Activated CD8-positive, alpha-beta T cell treated with anti-CD3 and anti-CD28 coated beads for 36 hours (primary cell): ENCODE measurements at places on chromosomes 16 and 17.

GRCh38 chr17:3879186-3879585, 13.7 kb downstream of the CAMKK1 start:
- DNase-seq = no peak

DNA sequence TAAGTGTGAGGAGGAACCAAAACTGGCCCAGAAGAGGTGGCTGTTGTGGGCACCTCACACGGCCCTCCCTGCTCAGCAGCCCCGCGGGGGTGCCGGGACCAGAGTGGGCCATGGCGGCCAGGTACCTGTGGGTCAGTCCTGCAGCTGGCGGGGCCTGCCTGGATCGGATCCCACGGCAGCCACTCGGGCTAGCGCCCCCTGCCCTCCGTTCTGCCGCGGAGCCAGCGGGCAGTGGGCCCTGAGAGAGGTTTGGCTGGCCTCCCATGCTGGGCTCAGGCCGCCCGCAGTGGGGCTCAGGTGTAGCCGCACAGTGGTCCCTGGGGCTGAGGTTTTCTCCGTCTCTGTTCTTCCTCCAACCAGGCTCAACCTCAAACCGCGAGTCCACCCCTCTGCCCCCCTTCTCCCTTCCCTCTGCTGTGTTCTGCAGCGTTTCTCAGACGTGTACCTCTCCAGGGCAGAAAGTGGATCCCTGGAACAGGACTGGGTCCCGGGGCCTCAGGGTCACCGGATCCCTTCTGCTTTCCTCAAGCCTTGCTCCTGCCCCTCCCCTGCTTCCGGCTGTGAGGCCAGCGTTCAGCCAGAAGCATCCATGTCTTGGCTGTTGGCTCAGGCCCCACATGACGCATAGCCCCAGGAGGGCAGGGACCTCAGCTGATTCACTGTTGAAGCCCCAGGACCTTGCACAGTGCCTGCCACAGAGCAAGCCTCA, 28.6 kb upstream of the ITGA3 start:
- peak; percentile 28 for DNase-seq

DNA sequence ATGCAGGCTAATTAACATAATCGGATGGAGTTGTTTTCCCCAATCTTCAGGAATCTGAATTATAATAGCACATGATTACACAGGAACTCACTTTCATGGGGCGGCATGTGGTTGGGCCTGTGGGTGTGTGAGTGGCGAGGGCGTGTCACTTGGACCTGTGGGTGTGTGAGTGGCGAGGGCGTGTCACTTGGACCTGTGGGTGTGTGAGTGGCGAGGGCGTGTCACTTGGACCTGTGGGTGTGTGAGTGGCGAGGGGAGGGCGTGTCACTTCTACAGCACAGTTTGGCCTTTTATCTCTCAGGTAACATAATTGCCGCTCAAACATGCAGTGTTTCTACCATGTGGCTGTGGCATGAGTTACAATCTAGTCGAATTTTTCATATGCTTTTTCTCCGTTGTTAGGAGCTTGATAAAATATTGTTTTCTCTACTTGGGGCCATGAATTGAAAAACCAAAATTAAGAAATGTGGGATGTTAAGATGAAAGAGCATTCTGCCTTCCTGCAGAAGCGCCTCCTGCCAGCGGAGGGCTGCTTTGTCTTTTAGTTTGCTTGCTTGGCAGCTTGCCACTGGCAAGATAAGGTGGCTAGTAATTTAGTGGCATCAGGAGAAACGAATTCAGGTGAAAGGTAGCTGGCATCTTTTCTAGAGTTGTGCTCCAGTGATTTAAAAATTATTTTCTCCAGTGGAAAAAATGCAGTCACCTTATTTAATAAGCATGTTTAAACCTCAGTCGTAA, 36.2 kb downstream of the USP10 start:
- DNase-seq = no peak

DNA sequence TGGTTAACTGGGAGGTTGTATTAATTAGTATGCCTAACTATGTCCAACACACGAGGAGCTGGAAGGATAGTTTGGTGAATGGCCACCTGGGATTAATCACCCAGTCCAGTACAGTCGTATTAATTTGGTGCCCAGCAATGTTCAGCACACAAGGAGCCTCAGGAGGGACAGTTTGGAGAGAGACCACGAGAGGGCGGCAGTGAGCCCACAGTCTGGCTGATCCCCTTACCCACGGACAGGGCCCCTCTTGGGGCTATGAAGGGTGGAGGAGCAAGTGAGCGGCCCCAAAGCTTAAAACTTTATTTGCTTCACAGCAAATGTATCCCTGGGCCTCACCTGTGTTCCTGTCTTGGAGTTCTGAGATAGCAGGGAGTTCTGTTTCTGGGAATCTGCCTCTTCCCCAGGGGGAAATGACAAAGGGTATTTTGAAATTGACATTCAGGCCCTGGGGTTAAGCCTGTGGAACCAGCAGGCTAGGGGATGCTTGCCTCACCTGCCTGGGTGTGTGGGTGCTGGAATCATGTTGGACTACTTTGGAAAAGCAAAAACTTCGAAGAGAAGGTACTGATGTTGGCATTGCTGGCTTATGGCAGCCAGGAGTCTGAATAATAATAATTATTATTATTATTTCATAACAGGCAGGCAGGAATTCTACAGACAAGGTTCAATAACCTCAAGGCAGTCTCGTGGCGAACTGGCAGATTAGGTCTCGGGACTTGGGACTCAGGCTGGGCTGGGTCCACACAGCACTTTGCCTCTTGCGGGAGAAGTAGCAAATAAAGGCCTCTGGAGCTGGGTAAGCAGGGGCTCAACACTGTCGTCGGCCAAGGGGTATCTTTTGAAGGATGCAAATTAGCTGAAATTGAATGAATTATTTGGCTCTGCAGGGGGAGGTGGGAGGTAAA, 227.6 kb upstream of the ASIC2 start:
- DNase-seq = peak; percentile 71

DNA sequence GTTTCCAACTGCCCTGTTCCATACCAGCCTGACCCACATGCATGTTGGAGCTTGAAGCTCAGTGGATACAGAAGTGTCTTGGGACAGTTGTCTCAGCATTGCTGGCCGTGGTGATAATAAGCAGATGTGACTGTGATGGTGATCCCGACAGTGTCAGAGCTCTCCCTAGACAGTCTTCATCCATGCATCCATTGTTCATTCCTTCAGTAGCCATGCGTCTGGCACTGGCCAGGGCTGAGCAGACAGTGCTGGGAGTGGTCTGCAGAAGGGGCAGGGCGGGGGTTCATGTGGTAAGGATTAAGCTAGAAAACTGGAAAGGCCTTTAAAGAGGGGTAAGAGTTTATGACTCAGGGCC, 68.1 kb downstream of the GNAO1 start:
- no peak for DNase-seq

DNA sequence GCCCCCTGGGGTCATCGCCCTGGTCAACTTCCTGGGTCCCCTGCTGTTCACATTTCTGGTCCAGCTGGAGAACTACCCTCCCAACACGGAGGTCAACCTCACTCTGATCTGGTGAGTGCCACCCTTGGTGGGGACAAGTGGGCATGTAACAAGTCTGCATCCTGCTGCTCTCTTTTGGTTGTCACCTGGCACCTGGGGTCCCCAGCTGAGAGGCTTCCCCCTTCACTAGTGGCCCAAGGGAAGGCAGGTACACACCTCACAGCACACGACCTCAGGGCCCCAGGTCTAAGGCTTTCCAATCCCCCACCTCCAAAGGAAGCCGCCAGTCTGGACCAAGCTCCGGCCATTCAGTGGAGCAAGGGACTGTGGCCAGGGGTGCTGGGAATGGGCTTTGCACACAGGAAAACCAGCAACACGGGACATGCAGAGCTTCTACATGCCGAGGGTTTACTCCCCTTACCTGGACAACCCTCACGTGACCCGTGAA, 4.4 kb downstream of the TMC8 start:
- DNase-seq = no peak

DNA sequence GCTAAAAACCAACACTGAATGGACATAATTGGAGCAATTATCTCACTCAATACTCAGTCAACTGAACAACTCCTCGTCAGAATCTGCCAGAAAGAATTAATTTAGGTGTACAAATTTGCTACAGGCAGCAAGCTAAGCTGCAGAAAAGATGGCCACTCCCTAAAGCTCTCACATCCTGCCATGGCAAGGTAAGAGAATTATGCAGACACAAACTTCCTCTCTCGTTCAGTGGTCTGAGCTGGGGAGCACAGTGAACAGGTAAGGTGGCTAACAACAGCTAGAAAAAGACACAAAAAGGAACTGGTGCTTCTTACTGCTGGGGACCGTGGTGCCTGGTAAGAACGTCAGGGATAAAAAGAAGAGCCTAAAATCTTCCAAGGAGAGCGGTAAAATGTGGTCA, 74.9 kb upstream of the BCAR1 start:
- no peak for DNase-seq

GRCh38 chr17:8068736-8069586, 18.6 kb downstream of the ALOX12B start:
- DNase-seq = no peak

DNA sequence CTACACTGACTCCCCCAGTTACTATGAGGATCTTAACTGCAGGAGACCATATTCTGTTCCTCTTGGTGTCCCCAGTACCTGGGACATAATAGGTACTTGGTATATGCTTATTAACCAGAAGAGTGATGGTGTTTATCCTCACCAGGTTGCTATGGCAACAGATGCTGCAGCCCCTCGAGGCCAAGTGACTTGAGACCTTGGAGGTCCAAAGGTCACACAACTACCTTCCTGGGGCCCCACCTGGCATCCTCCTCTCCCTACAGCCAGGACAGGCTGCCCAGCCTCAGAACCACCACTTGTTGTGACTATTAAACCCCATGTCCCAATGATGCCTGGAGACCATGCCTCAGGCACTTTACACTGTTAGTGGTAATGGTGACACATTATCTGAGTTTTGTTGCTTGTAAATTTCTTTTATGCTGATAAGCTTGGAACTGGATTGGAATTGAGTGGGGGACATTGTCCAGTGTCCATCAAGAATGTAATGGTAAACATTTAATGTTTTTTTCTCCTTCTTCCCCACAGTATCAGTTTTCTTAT, 189.4 kb downstream of the CCDC182 start:
- no peak for DNase-seq

GRCh38 chr17:4945176-4945943, 3.0 kb downstream of the PFN1 start:
- DNase-seq = peak; percentile 95

- no peak for DNase-seq
Measured at GRCh38 chr17:39929646-39930407, 2.3 kb downstream of the LRRC3C start.

DNA sequence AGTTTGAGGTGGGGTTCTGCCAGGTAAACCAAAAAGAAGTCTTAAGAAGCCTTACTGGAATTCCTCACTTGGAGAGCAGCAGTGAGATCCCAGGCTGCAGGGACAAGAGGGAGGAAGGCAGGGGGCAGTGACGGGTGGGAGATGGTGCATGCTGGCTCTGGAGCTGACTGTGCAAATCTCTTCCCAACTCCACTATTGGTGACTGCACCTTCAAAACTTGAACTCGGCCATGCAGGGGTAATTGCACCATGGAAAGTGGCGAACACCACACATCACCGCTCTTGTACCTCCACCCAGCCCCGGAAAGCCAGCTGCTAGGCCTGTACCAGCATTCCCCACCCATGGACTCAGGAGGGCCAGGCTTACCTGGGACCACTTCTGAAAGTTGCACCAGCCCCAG, 51.4 kb upstream of the CDR2 start:
- DNase-seq = no peak

- DNase-seq = no peak
Measured at GRCh38 chr16:12188061-12188934, 211.8 kb downstream of the SNX29 start.

DNA sequence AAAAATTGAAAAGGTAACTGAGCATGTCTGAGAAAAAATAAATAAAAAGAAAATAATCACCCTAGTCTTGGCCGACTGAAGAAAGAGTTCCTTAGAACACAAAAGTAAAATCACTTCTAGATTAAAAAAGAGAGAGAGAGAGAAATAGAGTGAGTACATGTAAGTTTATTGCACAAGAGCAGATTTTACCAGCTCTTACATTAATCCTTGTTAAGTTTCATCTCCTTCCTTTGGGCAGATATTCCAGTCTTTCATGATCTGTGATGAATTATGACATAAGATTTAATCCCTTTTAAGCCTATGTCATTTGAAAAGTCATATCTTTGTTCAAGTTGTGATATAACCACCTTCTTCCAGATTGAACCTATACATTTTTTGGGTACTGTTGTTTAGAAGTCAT, 54.8 kb downstream of the NFAT5 start:
- DNase-seq = no peak

GRCh38 chr16:17404941-17405689, 65.6 kb downstream of the XYLT1 start:
- DNase-seq = no peak

- DNase-seq = peak; percentile 43
Measured at GRCh38 chr16:21656795-21657768, 4.7 kb upstream of the IGSF6 start.

DNA sequence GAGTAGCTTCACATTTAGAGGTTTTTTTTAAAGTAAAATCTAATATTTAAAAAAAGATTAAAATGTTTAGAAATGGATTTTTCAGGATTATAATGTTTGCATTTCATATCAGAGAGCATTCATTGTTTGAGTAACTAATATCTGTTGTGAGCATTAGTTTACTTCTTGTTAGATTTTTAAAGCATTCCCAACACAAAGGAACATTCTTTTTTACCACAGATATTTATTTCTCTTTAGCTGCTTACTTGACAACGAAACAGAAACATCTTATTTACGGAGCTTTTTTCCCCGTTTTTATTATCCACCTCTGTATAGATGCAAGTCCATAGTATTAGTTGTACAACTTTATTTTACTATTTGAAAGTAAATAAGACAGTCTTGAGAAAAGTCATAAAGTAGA, 53.0 kb downstream of the NFAT5 start:
- no peak for DNase-seq
